ENCODE measurements at places on chromosomes 7 and 10.

GRCh38 chr10:98488669-98489430 lies 42.1 kb upstream of the HPS1 start:
- no peak for DNase-seq

DNA sequence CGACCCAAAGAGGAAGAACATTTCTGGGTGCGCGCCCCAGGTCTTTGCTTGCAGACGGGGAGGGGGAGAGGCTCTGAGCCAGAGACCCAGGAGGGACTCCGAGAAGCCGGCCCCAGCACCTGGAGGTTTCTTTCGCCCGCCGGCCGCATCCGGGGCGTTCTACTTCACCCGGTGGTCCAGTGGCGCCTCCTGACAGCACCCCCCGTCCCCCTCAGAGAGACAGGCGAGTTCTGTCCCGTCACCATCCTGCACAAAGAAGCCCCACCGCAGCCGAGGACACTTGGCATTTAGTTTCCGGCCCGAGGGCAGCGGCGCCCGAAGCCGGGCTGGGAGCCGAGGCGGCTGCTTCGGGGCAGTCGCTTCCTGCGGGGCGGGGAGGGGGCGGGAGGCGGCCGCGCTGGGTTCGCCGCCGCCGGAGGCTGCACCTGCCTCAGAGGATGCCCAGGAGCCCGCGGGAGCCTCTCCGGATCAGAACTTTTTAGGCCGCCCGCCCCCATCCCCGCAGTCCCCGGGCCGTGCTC lies at the start of gene TMEM178B:
TMEM178B (plus strand) TSS at position 424 of the 521 bp plus-strand sequence.
- no peak for DNase-seq

- no peak for DNase-seq
Measured at GRCh38 chr7:118087126-118087525, 96.8 kb upstream of the LSM8 start.

DNA sequence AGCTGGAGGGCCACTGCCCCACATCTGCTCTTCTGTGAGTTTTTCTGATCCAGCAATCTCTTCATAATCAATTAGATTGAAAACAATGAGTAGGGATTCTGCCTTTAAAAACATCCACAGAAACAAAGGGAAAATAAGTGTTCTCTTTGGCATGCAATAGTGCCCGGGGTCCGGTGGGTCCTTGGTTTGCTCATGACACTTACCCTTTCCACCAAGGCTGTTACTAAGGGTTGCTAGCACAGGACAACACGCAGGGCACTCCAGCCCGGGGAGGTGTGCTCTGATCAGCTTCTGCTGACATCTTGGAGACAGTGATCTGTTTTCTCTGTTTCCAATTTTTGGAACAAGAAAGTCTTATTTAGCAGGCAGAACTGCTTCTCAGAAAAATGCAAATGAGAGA lies 146.7 kb downstream of the TEX36 start:
- DNase-seq, result no peak

DNA sequence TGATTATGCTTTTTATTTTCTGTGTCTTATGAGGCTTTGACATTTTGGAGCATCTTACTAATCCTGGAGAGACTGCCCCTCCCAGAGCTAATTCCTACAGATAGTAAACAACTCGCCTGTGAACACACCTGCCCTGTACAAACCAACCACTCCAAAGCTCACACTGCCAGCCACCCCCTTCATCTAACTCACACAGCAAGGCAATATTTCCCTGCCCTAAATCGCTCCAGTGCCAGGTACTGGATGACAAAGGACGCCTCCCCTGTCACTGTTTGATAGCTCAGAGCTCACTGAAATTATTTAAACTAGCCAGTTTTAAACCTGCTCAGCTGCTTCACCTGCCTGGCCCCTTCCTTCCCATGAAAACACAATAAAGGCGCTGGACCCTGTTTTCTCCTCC lies 535.1 kb upstream of the CELF2 start:
- no peak for DNase-seq

GRCh38 chr7:44629829-44630522 lies 23.5 kb downstream of the OGDH start:
- no peak for DNase-seq

DNA sequence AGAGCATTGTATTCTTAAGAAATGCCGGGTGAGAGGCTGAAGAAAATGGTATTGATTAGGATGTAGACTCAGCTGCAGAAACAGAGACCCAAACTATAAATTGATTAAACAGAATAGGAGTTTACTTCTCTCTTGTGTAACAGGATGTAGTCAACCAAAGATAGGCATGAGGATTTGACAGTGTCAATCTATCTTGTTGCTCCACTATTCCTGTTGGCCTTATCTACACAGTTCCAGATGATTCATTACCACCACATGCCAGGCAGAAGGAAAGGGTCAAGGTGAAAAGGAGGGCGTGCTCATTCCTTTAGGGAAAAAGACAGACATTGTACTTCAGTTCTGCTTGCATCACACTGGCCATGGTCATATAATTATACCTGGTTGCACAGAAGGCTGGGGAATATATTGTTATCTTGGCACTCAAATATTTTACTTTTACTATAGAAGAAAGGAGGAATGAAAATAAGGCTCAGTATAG lies 11.9 kb upstream of the DMTF1 start:
- no peak for DNase-seq

- no peak for DNase-seq
Measured at GRCh38 chr10:133460208-133460769, 6.5 kb downstream of the SCART1 start.

DNA sequence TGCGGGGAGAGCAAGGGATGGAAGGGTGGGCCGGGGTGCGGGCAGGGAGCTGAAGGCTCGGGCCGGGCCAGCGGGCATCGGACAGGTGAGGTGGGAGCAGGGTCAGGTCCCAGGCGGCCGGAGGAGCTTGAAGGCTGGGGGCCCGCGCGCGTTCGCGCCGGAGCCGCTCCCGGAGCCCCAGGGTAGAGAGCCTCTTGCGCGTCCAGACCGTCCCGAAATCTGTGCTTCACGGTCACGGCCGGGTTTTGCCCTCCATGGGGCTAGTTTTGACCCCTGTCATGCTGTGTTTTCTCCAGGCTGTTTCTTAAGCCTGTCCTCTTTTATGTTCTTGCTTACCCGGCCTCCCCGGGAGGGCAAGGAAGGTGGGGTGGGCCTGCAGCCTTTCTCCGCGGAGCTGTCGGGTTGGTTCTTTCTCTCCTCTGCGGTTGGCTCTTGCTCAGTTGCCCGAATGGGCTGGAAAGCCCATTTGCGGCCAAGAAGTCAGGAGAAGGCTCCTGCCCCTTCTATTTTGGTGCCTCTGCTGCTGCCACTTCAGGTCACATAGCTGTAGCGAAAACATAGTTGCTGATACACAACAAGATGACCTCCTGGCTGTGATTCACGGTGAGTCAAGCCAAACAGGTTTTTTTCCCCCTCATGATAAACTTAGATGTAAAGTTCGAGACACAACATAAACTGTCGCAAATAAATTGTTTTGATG lies 650 bp downstream of the UBE2D1 start:
- no peak for DNase-seq

DNA sequence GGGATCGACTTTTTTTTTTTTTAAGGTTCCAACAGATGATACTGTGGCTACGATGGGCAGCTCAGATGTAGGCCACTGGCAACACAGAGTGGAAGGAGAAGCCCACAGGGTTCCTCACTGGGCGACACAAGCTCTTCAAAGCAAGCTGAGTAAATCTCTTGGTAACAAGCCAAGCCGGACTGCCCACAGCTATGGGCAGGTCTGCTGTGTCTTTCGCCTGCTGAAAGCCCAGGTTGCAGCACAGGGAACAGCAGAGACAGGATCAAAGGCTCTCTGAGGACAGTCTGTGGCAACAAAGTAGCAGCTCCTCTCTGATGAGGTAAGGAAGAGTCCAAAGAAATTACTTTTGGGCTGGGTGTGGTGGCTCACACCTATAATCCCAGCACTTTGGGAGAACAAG lies 83.6 kb downstream of the KCNMA1 start:
- no peak for DNase-seq

- DNase-seq, result no peak
Measured at GRCh38 chr10:133379801-133380666, 972 bp downstream of the PAOX start.

DNA sequence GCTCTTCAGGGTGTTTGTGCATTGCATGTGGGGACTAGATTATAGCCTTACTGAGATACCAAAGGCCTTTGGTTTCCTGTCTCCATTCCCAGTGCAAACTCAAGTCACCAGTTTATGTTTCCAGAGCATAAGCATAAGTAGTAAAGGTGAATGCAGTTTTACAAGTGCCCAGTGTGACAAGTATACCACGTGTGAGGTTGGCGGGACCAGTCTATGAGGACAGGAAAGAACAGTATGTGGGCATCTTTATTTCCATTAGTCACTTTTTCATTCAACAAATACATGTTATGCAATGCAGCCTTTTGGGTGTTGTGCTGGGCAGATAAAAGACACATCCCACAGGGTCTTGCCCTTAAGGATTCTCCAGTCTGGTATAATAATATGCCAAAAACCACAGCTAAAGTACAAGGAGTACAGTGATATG lies 146.5 kb downstream of the ARID5B start:
- no peak for DNase-seq

Data from NCI-H1436 (cell line).